ENCODE measurements at places on chromosomes 16 and 17.

GRCh38 chr16:13148836-13149235 lies 247.4 kb downstream of the SHISA9 start:
- no peak for DNase-seq

- DNase-seq, result no peak
These were observed 16.6 kb downstream of the ZFHX3 start for GRCh38 chr16:73031155-73031866.

GRCh38 chr17:9684955-9685621 lies 39.8 kb downstream of the USP43 start:
- no peak for DNase-seq

GRCh38 chr17:8044819-8045810 lies 6.3 kb downstream of the ALOX15B start:
- no peak for DNase-seq

GRCh38 chr16:30004811-30005242 lies 6.0 kb downstream of the DOC2A start:
- DNase-seq, result no peak

DNA sequence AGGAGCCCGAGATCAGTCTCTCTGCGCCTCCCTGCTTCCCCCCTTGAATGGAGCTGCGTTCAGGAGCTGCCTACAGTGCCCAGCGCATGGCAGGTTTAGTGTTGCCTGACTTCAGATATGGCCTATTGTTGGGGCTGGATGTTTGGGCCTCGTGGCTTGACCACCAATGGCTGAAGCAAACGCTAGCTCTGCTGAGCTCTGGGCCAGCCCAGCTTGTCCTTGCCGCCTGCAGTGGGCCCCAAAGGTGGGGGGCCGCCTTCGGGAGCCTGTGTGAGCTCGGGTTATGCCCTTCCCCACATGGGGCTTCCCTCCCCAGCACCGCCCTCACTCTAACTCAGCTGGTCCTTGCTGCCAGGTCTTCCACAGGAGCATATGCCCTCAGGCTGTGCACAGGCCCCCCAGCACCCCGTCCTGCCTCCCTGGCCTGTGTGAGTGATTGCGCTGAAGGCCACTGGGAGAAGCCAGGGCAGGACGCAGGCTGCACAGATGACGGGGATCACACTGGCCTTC lies 2.0 kb upstream of the METTL26 start:
- DNase-seq, result no peak

Data from pulmonary artery endothelial cell (primary cell).